ENCODE measurements at places on chromosomes 12 and 14. TPM values are rescaled to one million over a fixed set of nuclear protein-coding genes. Genes with fewer than 3 reads are reported as not detected.

FSCB gene
- total RNA-seq = not detected

- no peak for DNase-seq
Observed at GRCh38 chr12:122928404-122929147, 32.7 kb upstream of the VPS37B start.

NKX2-8 gene
- total RNA-seq = not detected

COA8 gene
- 17.2 TPM for total RNA-seq

DNA sequence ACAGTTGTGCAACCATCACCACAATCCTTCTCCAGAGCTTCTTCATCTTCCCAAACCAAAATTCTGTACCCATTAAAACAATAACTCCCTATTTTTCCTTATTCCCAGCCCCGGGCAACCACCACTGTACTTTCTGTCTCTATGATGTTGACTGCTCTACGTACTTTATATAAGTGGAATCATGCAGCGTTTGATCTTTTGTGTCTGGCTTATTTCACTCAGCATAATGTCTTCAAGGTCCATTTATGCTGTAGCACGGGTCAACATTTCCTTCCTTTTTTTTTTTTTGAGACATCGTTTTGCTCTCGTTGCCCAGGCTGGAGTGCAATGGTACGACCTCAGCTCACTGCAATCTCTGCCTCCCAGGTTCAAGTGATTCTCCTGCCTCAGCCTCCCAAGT is 162.7 kb upstream of the GSC start:
- no peak for DNase-seq

MTA1 gene
- total RNA-seq = 82.7 TPM
